ENCODE measurements at places on chromosomes 12 and 14.

GRCh38 chr12:94147991-94148738 is at the start of gene PLXNC1:
TSS of gene PLXNC1 (plus strand) at chr12:94148577. CDS start at chr12:94148972, 395 bp downstream.
- DNase-seq = peak; percentile 70

DNA sequence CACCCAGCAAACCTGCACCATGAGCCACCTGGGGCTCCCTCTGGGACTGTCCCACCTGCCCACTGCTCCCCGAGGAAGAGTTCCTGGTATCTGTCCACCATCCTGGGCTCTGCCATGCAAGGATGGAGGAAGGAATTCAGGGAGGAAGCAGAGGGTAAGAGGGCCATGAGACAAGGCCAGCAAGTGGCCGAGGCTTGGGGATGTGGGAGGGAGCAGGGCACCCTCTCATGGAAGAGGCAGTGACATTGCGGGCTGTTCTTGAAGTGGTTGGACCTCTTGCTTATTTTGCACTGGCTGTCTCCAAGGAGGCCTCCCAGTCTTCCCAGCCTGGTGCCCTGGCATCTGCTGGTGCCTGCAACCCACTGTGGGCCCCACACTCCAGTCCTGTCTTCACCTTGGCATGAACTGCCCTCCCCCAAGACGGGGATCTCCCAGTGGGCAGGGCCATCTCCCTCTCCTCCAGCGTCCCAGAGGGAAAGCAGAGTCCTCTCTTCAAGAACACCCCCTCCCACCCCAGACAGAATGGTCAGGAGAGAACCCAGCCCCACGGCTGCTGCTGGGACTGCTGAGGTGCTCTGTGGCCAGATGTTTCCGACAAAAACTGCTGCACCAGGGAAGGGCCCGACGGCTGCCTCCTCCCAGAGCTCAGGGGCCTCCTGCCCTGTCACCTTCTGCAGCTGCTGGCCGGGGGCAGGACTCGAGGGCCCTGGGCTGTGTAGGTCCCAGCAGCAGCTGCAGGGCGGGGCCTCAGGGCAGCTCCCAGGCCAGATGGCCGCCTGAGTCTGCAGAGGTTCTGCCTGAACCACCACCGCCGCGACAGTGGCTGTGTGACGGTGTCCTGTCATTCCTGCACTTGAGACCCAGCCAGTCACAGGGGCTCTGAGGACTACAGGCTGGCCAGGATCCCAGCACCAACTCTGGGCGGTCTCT is 1.8 kb upstream of the AKT1 start:
- DNase-seq = no peak

- peak; percentile 58 for DNase-seq
Observed at GRCh38 chr12:65881965-65882413, 57.7 kb downstream of the HMGA2 start.

GRCh38 chr14:63692310-63693020 is 35.4 kb downstream of the SGPP1 start:
- DNase-seq = no peak

- no peak for DNase-seq
Observed at GRCh38 chr14:86179980-86180379, 650.0 kb downstream of the FLRT2 start.

- no peak for DNase-seq
Observed at GRCh38 chr14:72583316-72584272, 310.3 kb downstream of the DPF3 start.

DNA sequence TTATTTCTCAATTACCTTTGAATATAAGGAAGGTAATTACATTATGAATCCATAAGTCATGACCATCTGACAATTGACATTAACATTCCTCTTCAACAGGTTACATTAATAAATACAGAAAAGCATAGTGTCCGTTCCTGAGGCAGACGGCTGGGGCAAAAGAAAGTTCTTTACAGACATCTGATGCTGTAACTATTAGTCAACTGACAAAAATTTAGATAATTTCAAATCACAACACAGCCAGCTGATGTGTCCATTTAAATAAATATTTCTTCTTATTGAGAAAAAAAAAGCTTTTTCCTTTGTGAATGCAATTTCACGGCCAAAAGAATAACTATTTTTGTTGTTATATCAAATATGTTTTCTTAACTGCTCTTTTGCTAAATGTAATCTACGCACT is 9.2 kb upstream of the PYROXD1 start:
- no peak for DNase-seq

- peak; percentile 15 for DNase-seq
Observed at GRCh38 chr14:34098045-34098984, 147.4 kb upstream of the EGLN3 start.

- peak; percentile 43 for DNase-seq
Observed at GRCh38 chr12:1108276-1108675, 117.3 kb downstream of the ERC1 start.

GRCh38 chr12:80316222-80316621 is 127.8 kb upstream of the PTPRQ start:
- no peak for DNase-seq

DNA sequence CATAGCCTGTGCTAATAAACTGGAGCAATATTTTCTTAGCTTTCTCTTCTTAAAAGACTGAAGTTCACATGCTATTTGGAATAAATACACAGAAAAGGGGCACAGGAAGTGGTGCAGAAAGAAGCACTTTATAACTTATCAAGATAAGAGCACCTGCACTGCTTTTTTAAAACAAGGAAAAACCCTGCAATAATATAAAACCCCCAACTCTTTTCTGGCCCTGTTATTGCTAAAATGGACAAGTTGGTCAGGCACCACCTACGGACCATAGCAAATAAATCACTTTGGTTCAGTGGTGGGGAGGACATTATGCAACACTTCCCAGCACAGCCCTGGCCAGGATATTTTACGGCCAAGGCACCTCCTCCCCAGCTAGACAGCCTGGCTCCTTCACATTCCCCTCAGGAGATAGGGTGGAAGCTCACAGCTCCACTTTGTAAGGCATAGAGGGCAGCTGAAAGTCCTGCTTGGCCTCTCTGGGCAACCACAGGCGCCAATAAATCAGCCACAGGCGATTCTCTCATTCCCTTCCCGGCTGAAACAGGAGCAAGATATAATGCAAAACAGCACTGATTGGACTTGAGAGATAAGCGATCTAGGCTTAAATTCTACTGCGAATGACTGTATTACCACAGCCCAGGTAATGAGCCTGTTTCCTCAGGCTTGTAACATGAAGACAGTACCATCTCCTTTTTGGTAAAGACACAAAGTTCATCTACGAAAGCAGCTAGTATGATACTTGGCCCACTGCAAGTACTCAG is 2.0 kb downstream of the ZBTB25 start:
- DNase-seq = no peak

GRCh38 chr14:79256380-79256779 is 954.9 kb downstream of the DIO2 start:
- DNase-seq = no peak

- no peak for DNase-seq
Observed at GRCh38 chr12:118302053-118302452, 70.7 kb downstream of the TAOK3 start.

- DNase-seq = no peak
Observed at GRCh38 chr14:90773705-90774104, 42.5 kb downstream of the TTC7B start.

DNA sequence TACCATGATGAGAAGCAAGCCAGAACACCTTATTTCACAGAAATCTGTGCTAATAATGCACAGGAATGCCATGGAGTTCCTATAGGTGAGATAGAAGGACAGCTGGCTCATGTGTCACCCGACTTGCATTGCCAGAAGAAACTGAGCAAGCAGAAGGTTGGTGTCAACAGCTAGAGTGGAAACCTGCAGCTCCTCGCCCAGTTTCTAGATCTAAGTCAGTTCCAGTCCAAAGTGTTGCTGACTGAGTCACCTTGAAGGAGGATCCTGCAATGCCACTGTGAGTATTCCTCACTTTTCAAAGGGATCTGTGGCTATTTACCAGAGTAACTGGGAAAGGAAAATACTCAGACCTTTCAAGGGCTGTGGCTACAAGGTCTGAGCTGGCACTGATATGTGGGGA is 17.1 kb downstream of the CDKL1 start:
- no peak for DNase-seq

DNA sequence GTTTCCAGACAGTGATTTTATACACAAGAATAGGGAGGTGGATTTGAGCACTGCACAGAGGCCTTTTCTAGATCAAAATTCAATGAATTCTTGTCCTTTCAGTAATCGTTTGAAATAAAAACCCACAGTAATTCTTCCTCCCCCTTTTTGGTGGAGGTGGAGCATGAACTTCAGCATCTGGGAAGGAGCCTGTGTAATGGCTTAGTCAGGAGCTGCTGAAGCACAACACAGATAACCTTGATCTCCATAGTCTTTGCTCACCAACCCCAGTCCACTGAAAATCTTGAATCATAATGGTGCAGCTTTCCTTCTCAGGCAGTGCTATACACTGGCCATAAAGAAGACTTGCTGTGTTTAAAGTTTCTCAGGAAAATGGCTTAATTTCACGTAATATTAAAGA is 6.4 kb upstream of the TBPL2 start:
- no peak for DNase-seq

- no peak for DNase-seq
Observed at GRCh38 chr14:77612011-77612620, 4.3 kb downstream of the SPTLC2 start.

- DNase-seq = peak; percentile 84
Observed at GRCh38 chr14:88045705-88046104, 40.8 kb downstream of the GPR65 start.

DNA sequence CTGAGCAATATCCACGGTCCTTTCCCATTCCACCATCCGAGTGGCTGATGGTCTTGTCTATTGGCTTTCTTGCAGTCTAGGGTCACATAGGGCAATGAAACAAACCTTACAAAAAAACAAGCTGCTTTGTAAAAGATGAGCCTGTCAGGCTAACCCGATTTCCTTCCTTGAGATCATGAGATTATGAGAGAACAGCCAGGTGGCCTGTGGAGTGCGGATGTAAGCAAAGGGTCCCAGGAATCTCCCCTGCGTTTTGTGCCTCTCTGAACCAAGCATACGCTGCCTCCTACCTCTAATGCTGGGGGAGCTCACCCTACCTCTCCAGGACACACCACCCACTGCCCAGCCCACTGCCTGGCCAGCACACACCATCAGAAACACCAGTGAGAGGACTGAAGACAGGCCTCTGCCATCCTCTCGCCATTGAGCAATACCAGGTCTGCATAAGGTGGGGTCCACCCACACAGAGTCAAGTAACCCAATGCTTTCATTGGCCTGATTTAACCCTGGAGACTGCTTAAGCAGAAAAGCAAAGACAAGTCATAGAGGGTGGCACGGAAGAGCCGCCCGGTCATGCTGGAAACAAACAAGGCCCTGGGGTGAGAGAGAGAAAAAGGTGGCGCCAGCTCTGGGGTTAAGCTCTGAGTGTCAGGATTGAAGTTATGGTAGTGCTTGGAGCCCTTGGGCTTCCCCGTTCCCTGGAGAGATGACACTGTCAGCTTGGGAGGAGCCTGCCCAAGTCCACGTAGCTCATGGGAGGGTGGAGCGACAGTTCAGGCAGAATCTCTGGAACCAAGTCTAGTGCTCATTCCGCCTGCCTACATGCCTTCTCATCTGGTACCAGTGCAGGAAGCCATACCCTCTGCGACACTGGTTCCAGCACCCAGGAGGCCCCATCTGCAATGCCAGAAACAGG is 46.6 kb downstream of the CALM1 start:
- DNase-seq = no peak

DNA sequence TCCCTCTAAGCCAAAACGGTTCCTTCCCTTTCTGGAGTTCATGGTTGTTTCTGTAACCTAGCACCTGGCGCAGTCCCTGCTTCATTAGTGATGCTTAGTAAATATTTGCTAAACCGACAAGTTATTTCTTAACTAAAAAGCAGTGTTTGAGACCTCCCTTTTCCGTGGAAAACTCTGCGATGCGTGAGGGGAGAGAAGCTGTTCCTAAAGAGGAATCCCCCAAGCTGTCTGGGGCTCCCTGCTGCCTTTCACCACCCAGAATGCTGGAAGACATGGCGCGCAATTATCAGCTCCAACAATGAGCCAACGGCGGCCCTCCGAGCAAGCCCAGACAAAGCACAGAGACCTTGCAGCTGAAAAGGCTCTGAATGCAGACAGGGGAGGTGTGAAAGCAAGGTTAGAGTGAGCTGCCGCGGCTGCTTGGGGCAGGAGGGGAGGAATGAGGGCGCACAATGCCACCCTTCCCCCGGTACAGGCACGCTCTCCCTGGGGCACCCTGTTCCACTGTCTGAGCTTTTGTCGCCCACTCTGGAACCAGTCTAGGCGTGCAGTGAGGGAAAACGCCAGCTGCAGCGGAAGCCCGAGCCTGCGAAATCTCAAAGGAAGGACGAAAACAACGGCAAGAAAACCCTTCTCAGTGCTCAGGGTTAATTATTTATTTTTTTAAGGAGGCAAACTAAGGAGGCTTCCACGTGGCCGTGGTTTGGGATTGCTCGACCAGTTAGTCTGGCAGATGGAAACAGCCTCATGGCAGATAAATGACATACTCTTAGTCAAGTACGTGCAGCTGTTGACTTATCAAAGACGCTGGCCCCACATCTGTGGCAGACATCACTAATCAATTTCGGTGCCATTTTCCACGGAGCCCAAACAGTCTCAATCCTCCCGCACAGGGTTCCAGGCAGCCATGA is 66.3 kb downstream of the RBM19 start:
- DNase-seq = no peak

GRCh38 chr12:122137681-122138080 is 36.3 kb downstream of the IL31 start:
- no peak for DNase-seq

DNA sequence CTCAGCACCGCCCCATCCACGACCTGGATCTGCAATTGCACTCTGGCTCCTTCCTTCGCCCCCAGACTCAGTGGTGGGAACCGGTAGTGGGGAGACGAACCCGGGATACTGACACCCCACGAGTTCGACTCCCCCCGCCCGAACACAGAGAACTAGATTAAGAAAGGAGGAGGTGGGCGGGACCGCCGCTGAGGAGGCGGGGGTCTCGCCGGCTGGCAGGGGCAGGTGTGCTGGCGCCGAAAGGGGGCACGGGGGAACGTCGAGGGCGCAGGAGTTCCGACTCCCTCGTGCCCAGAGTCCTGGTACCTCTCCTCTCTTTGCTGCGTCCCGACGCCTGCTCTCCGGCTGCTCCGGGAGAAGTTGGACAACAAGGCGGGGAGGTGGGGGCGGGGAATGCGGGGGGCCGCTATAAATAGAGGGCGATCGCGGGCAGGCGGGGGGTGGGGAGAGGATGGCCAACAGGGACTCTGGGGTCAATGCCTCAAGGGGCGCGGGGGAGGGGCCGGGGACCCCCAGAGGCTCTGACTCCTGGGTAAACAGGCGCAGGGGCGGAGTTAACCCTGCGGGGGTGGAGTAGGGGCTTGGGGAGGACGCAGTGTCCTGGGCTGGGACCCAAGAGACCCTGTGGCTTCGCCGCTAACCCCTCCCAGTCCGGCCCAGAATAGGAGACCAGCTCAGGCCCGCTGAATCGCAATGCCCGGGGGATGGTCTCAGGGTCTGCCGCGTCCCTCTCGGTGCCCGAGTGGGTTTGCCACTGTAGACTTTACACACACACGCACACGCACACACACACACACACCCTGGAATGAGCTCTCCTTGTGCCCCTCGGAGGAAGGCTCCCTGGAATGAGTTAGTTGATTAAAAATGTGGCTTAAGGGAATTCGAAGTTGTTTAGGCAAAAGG is 761 bp upstream of the NDRG2 start:
- no peak for DNase-seq
